Substantia nigra (tissue), 51 donors: ENCODE measurements at places on chromosomes 1 and 21.

DNA sequence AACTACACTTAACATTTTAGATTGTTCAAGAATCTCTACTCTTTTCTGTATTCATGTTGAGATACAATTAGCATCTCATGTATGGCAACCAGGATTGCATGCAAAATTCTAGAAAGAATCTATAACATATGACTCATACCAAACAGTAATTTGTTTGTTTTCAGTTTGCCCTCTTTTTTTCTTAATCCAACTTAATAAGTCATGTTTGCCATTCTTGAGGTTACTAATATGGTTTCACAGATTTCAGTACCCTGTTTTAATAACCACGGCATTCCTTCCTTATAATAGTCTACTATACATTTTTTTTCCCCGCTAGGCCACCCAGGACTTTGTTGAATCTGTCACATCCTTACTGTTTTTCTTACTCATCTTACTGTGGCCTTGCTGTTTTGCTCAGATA lies 140.8 kb downstream of the FMN2 start:
- no peak for DNase-seq

DNA sequence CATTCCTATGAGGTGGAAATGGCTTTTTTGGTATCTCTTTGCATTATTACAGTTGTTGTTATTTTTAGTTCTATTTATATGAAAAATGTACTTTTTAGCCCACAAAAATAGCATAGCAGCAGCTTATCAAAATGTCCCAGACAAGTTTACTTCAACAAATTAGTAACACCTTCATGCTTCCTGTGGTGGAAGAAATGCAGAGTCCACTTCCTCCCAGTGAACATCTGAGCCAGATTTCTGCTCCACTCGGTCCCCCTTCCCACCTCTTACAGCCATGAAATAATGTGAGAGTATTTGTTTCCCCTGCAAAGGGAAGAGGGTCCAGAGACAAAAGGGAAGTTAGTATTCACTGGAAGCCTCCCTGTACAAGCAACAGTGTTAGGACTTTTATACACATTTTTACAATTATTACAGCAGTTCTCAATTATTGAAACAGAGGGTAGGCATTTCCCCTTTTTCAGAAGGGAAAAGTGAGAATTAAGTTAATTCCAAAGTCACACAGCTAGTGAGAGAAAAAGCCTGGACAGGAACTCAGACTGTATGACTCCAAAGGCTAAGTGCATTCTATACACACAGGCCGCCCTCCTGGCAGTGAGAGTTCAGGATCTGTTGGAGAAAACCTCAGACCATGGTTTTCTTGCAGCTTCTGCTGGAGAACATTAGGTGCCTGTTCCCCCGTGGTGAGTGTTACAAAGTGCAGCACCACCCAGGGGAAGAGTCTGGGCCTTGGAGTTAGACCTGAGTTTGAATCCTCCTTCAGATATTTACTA lies 126.5 kb downstream of the PBX1 start:
- no peak for DNase-seq

GRCh38 chr1:182392050-182393028 lies 749 bp upstream of the GLUL start:
- DNase-seq = no peak

DNA sequence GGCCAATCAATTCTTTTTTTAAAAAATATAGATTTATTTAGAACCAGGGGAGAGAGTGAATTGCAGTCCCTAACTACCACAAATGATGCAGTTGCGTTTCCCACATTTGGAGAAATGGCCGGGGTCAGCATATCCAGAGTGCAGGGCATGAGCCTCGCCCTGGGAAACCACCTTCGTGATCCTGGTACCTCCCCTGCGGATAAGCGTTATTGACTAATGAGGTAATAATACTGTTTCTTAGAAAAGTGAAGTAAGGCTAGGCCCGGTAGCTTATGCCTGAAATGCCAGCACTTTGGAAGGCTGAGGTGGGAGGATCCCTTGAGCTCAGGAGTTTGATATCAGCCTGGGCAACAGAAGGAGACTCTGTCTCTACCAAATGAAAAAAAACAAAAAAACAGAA lies 111.5 kb upstream of the SLC45A1 start:
- DNase-seq = no peak

DNA sequence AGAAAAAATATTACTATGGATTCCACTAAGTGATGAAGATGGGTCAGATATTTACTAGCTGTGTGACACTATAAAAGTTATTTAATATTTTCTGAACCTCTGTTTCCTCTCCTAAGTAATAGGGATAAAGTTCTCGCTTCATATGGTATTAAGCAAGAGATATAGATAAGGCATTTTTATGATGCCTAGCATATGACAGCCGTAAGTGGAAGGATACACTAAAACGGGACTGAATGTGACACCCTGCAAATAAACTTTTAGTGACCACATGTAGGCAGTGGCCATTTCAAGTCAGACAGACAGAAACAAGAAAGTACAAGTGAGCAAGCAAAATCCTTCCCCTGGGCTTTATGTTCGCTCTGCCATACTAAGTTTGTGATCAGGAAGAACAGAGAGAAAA lies 14.2 kb downstream of the GBP3 start:
- no peak for DNase-seq
